ENCODE measurements at places on chromosomes 7 and 10.
A peak's percentile ranks its signal among the peaks of the same experiment; 100 is the strongest.

DNA sequence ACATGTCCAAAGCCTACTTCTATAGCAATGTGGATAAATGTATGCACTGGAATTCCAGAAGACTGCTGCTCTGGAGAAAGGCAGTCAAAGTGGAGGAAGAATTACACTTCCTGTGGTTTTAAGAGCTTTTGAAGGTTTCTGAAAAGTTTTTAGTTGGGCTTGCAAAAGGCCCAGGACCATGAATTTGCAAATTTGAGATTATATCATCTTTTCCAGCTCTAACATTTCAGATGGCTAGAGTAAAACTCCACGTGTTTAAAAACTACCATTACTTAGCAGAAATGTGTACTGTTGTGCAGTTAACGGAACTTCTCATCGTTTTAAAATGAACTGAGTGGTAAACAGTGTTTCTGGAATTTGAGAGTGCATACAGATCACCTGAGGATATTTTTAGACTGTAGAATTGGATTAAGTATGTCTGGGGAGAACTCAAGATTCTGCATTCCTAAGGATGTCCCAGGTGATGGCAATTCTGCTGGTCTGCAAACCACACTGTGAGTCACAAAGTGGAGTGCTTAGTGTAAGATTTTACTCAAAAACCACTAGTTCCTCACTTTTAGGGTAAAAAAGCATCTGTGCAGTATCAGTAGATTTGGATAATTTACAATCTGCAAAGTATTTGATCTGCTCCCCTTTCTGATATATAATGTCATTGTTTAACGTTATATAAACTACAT lies 32.9 kb upstream of the CCDC71L start:
- no peak for DNase-seq

DNA sequence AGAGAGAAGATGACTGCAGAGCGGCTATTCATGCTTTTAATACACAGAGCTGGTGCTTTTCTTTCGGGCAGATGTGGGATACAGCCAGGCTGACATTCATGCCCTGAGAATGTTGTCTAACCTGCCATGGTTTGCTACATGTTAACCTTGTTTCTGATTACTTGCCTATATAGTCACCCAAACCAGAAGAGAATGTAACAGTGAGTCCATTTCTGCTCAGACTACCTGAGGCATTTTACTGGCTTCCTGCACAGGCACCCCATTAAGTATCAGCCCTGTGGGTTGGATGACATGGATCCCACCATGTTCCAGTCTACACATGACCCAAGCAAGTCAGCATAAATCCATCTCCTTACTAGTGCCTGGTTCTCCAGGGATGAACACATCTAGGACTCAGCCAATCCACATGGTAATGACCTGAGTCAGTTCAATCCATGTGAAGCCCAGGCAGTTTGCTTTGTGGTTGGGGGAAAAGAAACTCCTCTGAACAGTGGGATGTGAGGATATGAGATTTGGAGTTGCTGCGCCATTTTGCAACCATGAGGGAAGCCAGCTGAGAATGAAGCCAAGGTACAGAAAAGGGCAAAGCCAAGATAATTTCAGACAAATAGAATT lies 55.7 kb upstream of the MKX start:
- DNase-seq, result no peak

- no peak for DNase-seq
Measured at GRCh38 chr10:5708356-5708755, 23.7 kb downstream of the TASOR2 start.

DNA sequence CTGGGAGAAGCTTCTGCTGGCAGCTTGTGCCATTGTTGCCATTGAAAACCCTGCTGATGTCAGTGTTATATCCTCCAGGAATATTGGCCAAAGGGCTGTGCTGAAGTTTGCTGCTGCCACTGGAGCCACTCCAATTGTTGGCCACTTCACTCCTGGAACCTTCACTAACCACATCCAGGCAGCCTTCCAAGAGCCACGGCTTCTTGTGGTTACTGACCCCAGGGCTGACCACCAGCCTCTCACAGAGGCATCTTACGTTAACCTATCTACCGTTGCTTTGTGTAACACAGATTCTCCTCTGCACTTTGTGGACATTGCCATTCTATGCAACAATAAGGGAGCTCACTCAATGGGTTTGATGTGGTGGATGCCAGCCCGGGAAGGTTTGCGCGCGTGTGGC lies 220.7 kb downstream of the ADK start:
- no peak for DNase-seq

DNA sequence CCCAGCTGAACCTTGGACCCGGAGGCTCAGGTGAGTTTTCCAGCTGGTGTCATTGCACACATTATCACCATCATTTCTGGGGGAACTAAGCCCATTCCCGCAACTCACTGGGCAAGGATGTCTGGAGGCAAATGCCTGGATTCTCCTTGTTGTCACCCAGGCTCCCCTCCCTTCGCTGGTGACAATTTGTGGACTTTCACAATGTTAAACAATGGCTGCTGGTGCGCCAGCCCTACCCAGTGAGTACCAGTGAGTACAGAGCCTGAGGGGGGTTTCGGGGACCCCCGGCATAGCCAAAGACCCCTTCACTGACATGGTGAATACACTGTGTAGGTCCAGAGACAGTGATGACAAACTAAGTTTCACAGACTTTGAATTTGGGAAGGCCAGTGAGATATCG lies 189.2 kb downstream of the ADARB2 start:
- DNase-seq, result no peak

GRCh38 chr7:45165857-45166256 lies 8.3 kb downstream of the RAMP3 start:
- no peak for DNase-seq

DNA sequence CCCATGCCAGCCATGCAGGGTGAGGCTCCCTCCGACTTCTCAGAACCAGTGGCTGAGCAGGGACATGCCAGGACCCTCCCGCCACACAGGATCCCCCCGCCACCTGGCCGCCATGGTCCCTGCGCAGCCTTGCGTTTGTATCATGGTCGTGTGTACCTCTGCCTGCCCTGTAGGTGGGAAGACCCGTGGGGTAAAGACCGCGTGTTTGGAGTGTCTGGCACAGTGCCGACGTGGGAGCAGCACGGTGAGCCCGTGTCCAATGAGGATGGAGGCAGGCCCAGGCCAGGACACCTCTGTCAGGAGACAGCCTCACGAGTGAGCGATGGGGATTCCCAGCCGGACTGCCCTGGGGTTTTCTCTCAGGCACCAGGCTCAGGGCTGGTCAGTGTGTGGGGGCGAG lies 31.9 kb downstream of the NKX6-2 start:
- DNase-seq, result no peak

DNA sequence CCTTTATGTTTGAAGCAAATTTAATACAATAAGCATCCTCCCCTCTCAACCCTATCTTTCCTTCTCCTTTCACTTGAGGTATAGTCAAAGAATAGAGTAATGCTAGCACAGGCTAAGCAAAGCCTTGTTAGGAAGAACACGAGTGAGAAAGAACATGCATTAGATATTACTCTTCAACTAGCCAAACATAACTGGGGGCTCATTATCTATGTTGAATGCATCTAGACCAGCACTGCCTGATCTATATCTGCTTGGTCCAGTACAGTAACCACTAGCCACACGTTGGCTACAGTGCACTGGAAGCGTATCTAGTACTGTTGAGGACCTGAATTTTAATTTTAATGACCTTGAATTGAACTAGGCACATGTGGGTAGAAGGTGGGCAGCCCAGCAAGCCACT lies 21.0 kb downstream of the SFMBT2 start:
- DNase-seq, result no peak

- DNase-seq, result no peak
Measured at GRCh38 chr10:498760-499435, 190.6 kb downstream of the DIP2C start.

DNA sequence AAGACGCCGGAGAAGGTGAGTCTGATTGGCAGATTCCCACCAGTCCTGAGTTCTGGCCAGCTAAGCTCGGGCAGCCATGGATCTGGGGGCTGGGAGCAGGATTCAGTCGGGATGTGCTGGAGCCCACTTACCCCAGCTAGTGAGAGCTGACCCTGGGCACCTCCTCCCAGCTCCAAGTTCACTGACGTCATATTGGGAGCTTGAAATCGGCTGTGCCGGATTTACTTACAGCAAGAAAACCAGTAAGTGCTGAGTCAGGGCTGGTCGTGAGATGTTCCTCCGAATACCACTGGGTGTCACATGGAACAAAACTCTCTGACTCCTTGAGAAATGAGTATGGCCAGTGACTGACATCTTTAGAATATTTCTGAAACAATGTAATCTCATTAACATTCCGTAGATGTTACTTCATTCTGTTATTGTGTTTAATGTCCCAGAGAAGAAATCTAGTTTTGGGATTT lies 621.2 kb downstream of the SDK1 start:
- DNase-seq, result no peak

GRCh38 chr10:43115881-43116595 lies 22.2 kb upstream of the CSGALNACT2 start:
- DNase-seq, result no peak

GRCh38 chr10:137031-137430 lies 1.8 kb downstream of the ZMYND11 start:
- DNase-seq, result no peak

GRCh38 chr10:50536617-50537240 lies 87.0 kb downstream of the SGMS1 start:
- no peak for DNase-seq

- no peak for DNase-seq
Measured at GRCh38 chr10:73959484-73960243, 38.3 kb upstream of the VCL start.

- no peak for DNase-seq
Measured at GRCh38 chr10:31836569-31837406, 91.8 kb downstream of the ARHGAP12 start.

DNA sequence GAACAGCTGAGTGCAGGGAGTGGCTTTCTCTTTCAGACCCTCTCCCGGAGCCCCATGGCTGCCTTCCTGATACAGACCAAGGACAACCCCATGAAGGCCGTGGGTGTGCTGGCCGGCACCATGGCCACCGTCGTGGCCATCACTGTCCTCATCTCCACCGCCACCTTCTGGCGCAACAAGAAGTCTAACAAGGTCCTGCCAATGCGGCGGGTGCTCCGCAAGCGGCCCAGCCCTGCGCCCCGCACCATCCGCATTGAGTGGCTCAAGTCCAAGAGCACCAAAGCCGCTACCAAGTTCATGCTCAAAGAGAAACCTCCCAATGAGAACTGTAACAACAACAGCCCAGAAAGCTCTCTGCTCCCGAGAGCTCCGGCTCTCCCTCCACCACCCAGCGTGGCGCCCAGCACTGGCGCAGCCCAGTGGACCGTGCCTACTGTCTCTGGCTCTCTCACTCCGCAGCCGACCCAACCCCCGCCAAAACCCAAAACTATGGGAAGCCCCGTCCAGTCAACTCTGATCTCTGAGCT lies 11.2 kb downstream of the LRIT2 start:
- DNase-seq, result no peak

DNA sequence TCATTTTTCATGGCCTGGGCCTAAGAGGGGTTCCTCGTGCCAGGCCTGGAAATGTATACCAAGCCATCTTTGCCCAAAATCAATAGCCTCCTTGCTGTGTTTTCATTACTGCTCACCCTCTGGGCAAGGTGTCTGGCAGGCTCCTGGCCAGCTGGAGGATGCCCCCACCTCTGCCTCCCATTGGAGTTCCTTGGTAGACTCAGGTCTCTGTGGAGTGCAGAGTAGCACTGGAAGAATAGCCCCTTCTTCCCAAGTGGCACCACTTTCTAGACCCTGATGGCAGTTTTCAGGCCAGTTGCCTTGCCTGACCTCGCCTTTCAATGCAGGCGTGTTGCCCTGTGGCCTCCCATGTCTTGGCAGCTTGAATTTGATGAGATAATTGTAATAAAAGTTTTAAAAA lies 55.7 kb upstream of the AQP1 start:
- no peak for DNase-seq

- no peak for DNase-seq
Measured at GRCh38 chr10:123754123-123754522, 88.0 kb downstream of the GPR26 start.

GRCh38 chr10:74330646-74331045 lies 179.6 kb downstream of the ADK start:
- no peak for DNase-seq

DNA sequence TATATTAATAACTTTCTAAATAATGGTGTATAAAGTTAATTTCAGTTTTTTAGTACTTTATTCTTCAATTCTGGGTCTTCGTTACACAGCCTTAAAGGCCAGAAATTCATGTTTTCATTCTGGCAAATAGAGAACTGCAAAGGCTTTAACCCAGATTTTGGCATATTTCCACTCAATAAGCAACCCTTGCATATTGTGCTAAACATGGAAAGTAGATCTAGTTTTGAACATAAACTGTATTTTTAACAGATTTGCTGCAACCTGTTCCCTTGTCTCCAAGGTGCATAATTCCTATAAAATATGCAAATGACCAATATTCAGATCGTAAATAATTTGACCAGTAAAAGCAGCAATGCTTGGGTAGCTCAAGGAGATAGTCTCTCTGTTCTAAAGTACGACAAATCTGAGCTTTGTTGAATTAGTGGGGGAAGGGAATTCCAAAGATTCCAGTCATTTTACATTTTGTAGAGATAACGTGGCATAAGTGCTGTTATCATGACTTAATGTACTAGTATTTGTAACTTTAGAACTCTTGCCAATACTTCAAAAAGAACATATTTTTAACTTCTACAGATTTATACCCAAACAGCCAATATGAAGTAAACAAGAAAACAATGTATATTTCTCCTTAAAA lies 46.4 kb upstream of the RSBN1L start:
- no peak for DNase-seq

GRCh38 chr10:73263693-73264347 lies 11.4 kb upstream of the MRPS16 start:
- no peak for DNase-seq

GRCh38 chr7:11236680-11237079 lies 263.0 kb downstream of the PHF14 start:
- DNase-seq, result no peak

DNA sequence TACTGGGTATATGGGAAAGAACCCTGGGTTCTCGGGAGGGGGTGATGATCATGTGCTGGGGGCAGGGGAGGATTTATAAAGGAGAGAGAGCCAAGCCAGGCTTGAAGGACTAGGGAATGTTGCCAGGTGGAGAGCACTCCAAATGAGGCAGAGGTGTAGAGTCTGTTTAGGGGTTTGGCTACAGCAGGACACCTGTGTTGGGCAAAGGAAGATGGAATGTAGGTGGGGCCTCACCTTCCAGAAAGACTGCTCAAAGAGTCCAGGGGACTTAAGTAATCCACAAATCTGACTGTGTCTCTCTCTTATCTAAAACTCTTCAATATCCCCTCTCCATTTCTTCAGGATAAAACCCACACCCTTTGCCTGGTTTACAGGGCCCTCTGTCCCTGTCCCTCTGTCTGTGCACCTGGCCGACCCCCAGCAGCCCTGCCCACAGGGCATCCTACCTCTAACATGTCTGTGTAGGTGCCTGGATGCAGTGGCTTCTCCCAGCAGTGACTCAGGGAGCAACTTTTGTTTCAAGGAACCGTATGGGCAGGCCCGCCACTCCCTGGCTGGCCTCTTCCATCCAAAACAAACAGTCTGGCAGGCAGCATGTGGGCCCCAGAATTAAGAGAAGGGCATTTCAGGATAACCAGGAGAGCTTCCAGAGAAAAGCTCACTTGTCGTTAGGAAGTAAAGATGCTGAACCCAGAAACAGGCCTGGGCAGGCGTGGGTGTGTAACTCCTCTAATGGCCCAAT lies 10.6 kb upstream of the PLEKHA1 start:
- DNase-seq, result peak; percentile 71

Data from DMS 273 treated with DMSO at 0.1 percent for 48 hours (cell line).